ENCODE measurements at places on chromosomes 6 and 20.

DNA sequence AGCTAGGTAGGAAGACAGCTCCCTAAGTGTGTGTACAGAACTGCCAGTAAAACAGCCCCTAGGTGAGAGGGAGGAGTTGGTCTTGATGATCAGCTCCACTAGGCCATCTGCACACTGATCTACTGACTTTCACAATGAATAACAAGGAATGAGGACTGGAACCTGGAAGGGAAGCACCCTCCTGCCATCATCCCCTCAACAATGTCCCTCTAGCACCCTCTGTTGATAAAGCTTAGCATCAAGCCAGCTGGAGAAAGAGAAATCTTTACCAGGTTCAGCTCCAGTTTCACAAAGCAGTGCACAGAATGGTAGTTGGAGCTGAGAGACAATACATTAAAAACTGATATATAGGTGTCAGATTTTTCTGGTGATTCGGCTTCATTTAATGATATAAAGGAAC, 57.2 kb upstream of the IRAK1BP1 start:
- DNase-seq: no peak

GRCh38 chr6:152305672-152306071, 331.5 kb downstream of the SYNE1 start:
- no peak for DNase-seq

DNA sequence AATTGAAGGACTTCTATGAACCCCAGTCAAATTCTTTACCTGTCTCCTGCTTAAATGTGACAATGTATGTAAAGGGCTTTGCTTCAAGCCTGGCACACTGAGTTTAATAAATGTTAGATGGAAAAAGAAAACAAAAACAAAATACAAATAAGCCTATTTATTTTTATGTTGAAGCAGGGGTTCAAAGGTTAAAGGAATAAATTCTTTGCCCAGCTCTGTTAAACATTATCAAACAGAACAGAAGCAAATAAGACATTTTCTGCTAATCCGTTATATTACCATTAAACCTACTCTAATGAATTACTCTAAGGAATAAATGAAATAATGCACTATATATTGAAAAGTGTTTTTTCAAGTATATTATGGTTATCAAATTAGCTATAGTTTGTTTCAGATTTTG, 182.5 kb upstream of the CEP162 start:
- DNase-seq: no peak

DNA sequence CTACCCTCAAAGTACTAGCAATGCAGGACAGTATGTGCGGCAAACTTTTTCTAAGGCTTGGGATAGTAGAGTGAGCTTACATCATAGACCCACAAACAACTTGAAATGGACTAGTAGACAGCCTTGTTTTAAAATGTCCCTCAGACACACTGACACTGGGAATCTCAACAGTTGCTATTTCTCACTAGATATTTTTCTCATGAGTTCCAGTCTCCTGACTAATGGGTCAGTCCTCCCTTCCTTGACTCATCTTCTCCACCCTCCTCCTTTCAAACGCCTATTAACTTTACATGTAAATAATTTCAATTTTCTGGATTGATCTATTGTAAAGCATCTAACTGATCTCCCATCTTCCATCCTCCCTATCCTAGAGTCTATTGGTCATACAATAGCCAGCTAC, 308.3 kb upstream of the PREP start:
- no peak for DNase-seq

GRCh38 chr6:160348223-160349019, at the start of gene SLC22A3:
Gene SLC22A3, plus strand, starts transcription at chr6:160348378. Its CDS starts 42 bp downstream, at chr6:160348420.
- no peak for DNase-seq

DNA sequence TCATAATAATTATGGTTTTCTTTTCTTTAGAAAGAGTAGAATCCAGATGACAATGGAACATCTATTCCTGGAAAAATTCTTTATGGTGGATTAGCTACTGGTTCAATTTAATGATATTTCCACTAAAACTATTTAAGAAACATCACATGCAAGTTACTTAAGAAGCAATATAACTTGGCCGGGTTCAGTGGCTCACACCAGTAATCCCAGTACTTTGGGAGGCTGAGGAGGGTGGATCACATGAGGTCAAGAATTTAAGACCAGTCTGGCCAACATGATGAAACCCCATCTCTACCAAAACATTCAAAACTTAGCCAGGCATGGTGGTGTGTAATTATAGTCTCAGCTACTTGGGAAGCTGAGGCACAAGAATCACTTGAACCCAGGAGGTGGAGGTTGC, 65.9 kb upstream of the SMLR1 start:
- no peak for DNase-seq

- no peak for DNase-seq
Observed at GRCh38 chr20:33656010-33656782, 5.9 kb upstream of the C20orf144 start.

GRCh38 chr6:37005827-37006567, 542 bp downstream of the FGD2 start:
- no peak for DNase-seq

GRCh38 chr6:35248300-35248699, 11.2 kb upstream of the ZNF76 start:
- no peak for DNase-seq

DNA sequence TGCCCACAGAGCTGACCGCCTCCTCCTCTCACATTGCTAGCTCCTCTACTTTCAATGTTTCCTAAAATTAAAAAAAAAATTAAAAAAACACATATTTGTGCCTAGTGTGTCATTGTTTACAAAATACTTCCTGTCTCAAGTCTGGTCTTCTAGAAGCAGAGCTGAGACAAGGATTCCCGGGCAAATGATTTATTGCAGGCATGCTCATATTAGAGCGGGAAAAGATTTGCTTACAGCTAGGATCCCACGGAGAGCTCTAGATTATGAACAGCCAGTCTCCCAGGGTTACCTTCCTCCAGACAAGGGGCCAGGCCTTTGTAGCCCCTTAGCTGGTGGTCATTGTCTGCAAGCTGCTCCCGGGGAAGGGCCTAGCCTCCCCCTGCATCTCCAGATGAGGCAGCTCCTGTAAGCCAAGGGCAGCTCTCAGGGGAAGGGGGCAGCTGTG, 9.4 kb downstream of the PACSIN1 start:
- DNase-seq: no peak

DNA sequence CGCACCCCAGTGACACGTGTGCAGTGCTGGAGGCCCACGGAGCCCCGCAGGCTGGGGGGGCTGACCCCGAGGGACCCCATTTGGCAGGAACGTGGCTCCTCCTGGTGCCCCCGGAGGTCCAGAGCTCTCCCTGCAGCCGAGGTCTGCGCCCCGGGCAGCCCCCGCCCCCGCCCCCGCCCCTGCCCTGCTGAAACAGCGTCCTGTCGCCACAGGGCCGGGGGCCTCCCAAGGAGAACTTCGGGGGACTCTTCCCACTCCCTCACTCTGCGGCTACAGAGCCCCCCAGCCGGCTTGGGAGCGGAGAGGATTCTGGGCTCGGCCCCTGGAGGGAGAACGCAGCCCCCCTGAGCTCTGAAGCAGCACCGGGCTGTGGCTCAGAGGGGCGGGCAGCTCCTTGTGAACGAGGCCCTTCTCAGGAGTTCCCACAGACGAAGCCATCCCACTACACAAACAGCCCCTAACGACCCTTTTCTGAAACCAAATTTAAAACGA, 115.2 kb downstream of the DLL1 start:
- no peak for DNase-seq

- DNase-seq: no peak
Observed at GRCh38 chr6:169490246-169490641, 211.6 kb downstream of the WDR27 start.

DNA sequence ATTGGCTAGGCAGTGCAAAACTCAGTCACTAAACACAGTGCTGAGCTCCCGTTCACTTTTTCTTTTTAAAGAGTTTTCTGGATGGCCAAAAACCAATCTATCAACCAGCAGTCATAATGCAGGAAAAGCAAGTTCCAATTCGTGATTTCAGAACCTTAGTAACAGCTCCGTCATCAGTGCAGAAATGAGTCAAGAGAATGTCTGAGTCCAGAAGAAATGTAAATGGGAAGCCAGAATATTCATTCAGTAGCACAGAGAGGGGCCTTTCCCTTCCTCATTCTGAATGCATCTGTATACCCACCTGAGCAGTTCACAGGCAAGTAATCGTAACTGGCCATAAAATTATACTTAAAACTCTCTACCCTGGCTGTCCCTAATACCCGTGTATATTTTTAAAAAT, 20.4 kb downstream of the HUS1B start:
- DNase-seq: no peak

DNA sequence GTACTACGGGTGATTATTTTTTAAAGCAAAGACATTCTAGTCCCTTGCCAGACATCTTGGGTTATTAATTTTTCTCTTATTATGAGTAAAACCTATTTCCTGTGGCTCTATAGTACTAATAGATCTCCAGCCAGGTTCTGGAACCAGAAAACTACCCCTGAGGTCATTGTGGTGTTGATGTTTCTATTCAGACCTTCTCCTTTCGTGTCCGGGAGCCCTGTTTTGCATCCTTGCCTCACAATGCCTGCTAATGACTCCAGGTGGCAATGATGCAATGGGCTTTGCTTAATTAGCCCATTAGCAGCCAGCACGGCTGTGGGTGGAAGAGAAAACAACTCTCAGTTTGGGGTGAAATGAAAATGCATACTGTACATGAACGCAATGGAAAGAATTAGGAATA, 62.9 kb upstream of the ARG1 start:
- DNase-seq: no peak

DNA sequence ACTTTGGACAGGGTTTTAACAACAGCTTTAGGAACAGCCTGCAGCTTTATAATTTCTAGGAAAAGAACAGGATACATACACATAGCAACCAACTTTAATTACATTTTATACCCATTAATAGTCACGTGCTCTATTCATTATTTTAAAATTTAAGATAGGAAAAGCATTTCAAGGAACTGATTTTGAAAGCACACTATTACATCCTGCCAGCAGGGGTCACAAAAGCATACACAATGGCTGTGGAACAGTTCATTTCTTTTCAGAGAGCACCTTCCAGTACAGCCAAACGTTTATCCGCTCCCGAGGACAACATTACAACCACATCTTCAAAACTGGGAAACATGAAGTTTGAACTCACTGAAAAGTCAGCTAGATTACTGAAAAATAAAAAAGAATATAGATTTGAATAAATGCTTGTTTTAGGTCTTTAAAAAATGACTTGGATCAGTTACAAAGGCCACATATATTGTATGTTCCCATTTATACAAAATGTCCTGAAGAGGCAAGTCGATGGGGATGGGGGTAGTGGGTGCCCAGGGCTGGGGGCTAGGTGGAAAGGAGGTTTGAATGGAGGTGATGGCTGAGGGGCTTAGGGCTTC, 104.6 kb upstream of the EXOC2 start:
- peak; percentile 38 for DNase-seq

GRCh38 chr6:108689272-108690161, 128.8 kb downstream of the FOXO3 start:
- no peak for DNase-seq

DNA sequence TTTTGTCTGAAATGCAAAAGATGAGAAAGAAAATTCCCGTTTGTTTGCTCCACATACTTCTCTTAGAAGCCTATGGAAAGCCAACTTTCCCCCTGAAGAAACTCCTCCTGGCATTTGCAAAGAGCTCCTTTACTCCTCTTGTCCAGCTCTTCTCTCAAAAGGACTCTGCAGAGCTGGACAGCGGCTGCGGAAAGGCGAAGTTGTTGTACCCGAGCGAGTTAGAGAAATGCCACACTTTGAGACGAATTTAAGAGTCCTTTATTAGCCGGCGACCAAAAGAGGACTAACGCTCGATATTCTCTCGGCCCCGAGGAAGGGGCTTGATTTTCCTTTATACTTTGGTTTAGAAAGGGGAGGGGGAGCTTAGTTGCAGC, 157.8 kb downstream of the TRIM27 start:
- DNase-seq: no peak

- no peak for DNase-seq
Observed at GRCh38 chr20:44496976-44497375, 21.3 kb downstream of the TTPAL start.

DNA sequence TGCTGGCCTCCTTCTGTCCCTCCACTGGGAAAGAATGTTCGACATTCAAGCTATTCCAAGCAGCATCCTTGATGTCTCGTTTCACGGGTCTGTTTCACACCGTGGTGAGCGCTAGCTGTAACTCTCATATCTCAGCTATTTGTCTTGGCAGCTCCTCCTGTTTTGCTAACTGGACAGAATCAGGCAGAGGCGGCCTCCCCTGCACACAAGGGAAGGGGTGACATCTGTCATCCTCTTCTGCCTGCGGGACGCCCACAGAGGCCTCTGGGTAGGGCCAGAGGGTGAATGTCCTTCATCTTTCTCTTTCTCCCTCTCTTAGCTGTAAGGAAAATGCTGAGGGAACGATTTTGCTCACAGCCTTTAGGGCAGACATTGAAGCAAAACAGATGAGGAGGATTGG, 232.8 kb upstream of the GMDS start:
- DNase-seq: no peak

- no peak for DNase-seq
Observed at GRCh38 chr6:135782546-135782945, 69.0 kb upstream of the PDE7B start.

DNA sequence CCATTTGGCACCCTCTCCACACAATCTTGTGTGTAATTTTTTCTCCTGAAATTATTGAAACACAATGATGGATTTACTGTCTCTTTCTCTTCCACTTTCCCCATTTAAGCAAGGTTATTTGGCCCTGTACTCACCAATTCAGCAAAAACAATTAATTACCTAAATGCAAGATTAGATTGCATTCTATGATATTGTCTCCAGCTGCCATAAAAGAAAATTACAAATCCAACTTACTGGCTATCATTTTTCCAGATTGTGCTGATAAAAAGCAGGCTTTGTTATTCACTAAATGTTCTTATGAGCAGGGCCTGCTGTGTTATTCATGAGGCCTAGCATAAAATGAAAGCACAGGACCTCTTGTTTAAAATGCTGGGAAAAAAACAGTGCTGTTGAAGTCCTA, 95.8 kb upstream of the IRAK1BP1 start:
- DNase-seq: no peak

DNA sequence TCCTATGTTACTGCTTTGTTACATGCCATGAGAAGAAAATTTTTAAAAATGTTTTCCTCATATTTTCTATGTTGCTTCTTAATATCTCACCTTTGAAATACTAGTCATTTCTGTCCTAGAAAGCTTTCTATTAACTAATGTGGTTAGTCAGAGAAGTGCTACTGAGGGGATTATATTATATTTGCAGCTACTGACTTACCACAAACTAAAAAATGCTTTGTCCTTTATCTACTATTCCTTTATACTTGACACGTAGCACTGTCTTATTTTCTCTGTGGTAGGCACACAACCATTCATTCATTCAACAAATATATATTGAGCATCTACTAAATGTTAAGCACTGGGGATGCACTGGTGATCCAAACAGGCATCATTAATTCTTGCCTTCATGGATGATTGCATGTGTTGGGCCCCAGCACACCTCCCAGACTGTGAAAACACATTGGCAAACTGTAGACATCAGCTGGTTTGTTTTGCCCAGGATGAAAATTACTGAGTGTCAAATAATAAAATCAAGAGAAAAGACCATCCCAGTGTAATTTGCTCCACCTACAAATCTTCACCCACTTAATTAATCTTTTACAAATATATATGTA, 10.7 kb upstream of the MLIP start:
- no peak for DNase-seq

- DNase-seq: no peak
Observed at GRCh38 chr20:35934050-35934449, 20.3 kb downstream of the SCAND1 start.
